ENCODE measurements at places on chromosomes 5 and 9. TPM values are rescaled to one million over a fixed set of nuclear protein-coding genes. Genes with fewer than 3 reads are reported as not detected.

DNA sequence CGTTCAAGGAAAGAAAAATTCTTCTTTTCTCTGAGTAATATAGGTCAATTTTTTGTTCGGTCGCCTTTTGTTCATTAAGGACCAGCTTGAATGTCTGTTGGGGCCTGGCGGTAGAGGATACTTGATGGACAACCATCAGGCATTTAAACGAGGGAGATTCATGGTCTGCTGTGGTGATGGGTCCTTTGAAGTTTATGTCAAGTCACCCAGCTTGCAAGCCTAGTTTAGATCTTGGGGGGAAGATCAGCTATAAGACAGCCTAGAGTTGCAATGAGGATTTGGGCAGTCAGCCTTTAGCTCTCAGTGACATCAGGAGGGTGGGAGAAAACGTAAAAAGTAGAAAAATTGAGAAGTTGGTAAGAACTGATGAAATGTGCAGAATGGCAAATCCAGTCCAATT, 80.2 kb upstream of the SPRY4 start:
- no peak for DNase-seq
- no peaks in the 10 kb centered on the region for H3K27me3 ChIP-seq
- no peak overlapping the region for H3K27ac ChIP-seq
- no peaks in the 10 kb centered on the region for H3K4me1 ChIP-seq
- no peaks in the 10 kb centered on the region for H3K36me3 ChIP-seq

DNA sequence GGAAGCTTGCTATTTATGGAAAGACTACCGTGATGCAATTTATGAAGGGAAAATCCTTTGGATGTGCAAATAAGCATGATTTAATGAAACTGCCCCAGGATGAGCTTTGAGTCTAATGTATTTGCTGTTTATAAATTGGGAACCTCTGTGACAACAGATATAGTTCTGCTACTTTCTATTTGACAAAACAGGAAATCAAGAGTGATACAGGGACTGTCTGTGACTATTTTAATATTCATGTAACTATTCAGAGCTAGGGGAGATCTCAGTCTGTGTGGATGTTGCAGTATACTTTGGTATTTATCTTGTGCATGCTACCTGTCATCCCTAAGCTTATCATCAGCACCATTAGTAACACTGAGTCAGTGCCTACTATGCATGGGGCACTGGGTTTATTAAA, 132.1 kb downstream of the PDZD2 start:
- no peaks in the 10 kb centered on the region for H3K36me3 ChIP-seq
- H3K4me1 ChIP-seq = no peaks in the 10 kb centered on the region
- DNase-seq = no peak
- H3K4me3 ChIP-seq = no peak overlapping the region
- H3K27ac ChIP-seq = no peak overlapping the region

- H3K27me3 ChIP-seq = no peaks in the 10 kb centered on the region
- DNase-seq = peak; percentile 34
- H3K27ac ChIP-seq = no peak overlapping the region
- H3K4me1 ChIP-seq = peaks cover 30% of the 10 kb centered on the region
Measured at GRCh38 chr5:143142596-143143435, 260.7 kb downstream of the NR3C1 start.

FAM221B gene
- total RNA-seq = not detected

Data from GM23248 (cell line).